Umbilical cord (tissue), 2 donors: ENCODE measurements at places on chromosomes 6 and 20. TPM values are rescaled to one million over a fixed set of nuclear protein-coding genes. Genes with fewer than 3 reads are reported as not detected.

GRCh38 chr6:101777646-101778045, 384.1 kb downstream of the GRIK2 start:
- DNase-seq: no peak

GRCh38 chr6:149132336-149132735, 185.2 kb upstream of the TAB2 start:
- DNase-seq: no peak

DNA sequence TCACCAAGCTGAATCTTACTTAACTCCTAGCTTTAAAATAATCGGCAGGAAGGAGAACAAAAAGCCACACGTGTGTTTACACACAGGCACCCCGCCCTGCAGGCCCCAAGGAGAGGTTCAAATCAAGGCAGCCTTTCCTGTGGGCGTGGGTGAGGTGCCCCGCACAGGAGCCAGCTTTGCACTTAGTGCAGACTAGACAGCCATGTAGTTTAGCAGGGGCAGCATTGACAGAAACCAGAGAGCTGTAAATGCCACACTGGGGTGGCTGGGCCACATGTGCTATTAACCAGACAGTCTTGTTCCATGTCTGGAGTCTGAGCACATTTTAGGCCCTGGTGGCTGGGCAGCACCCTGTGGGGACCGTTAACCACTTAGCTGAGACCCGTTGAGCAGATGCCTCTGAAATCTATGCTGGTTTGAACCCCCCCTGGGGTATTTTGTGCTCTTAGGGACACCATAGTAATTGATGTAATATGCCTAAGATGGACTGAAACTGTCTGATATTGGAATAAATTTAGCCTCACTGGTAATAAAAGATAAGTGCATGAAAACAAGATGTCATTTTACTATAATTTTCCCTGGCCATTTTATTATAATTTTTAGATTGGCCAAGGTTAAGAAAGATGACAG, 106.4 kb upstream of the KCNG1 start:
- DNase-seq: peak; percentile 72

- no peak for DNase-seq
Observed at GRCh38 chr6:14305131-14305530, 187.6 kb downstream of the CD83 start.

GRCh38 chr6:167528239-167528638, 203.4 kb downstream of the TTLL2 start:
- DNase-seq: no peak

DNA sequence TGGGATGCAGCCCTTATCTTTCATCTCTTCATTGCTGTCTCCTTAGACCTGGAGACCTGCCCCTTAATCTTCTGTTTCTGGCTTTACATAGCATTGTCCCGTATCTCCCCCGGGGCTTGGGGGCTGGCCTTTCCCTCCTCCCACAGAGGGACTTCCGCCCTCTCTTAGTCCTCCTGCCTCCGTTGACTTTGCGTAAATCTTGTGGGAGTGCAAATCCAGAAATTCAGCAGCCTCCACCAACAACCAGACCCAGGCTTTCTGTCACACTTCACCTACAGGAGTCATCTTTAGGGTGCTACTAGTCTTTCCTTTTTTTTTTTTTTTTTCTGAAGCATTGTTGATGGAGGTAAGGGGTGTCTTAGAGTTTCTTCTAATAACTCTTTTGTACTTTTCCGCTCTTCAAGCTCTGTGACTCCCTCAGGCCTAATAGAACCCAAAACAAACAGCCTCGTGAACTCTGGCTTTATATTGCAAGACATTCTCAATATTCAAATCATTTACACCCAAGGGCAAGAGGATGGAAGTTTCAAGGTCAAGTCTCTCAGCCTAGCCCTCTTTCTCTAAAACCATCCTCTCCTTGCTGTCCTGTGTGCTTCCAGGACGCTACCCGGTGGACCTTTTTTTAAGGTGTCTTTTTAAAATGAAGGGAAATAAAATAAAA, 66.2 kb downstream of the RREB1 start:
- DNase-seq: no peak

- peak; percentile 57 for DNase-seq
Observed at GRCh38 chr6:99822741-99823512, 171.1 kb downstream of the MCHR2 start.

DNA sequence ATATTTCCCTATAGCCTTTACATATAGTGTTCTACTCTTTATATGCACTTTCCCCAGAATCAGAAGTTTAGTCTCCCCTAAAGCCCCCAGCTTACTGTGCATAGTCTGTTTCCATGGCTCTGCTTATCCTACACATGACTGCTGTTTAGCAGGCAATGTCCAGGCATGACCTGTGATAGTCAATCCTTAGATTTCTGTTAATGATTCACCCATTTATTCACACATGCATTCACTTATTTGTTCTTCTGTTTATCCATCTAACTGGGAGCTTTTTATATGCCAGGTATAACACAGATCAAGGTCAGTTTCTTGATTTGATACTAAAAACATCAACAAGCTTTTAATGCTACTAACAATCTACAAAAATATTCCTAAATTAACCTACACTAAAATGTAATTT, 300.8 kb downstream of the PHF3 start:
- DNase-seq: peak; percentile 36

GRCh38 chr20:60494476-60494875, 536.3 kb downstream of the CDH26 start:
- DNase-seq: no peak

Gene TGM2
- total RNA-seq: 243 TPM

Gene PXMP4
- total RNA-seq: 11.3 TPM

Gene PRL
- total RNA-seq: 0.48 TPM

Gene RBM38
- 38.8 TPM for total RNA-seq
